ENCODE measurements at places on chromosomes 12 and 14. TPM values are rescaled to one million over a fixed set of nuclear protein-coding genes. Genes with fewer than 3 reads are reported as not detected.

RERG gene
- total RNA-seq = not detected

- no peak for DNase-seq
These were observed 48.8 kb upstream of the CORO1C start for GRCh38 chr12:108779998-108780688.

PSMB5 gene
- total RNA-seq = 243 TPM

DNA sequence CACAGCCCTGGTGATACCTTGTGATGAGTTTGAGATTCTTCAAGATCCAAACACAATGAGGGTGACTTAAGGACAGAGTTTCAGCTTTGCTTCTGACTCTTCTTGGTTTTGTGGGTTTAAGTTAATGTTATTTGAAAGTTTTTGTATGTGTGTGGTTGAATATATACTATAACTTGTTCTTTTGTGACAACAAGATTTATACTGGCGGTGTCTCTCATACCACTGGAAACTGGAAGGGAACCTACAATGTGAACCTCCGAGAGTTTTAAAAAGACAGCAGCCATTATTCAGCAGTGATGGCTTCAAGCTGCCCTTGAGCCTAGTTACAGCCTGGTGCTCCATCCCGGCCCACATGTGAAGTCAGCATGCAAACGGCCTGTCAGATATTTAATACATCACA lies 87.9 kb upstream of the IGF1 start:
- no peak for DNase-seq

Measured in HFFc6 (cell line).